Cardiac septum (tissue), 1 donor: ENCODE measurements at places on chromosomes 11 and 22.

GRCh38 chr11:35594680-35595079 is 23.6 kb upstream of the FJX1 start:
- no peak for DNase-seq

GRCh38 chr11:75301131-75301530 is 50.3 kb downstream of the ARRB1 start:
- DNase-seq: no peak

GRCh38 chr22:20805972-20806471 is 32.1 kb downstream of the SERPIND1 start:
- no peak for DNase-seq

- DNase-seq: no peak
Measured at GRCh38 chr11:110897035-110897434, 184.8 kb upstream of the ARHGAP20 start.

- DNase-seq: no peak
Measured at GRCh38 chr11:96314326-96315020, 28.5 kb downstream of the MAML2 start.

- no peak for DNase-seq
Measured at GRCh38 chr11:57095417-57095816, 86.3 kb upstream of the LRRC55 start.

DNA sequence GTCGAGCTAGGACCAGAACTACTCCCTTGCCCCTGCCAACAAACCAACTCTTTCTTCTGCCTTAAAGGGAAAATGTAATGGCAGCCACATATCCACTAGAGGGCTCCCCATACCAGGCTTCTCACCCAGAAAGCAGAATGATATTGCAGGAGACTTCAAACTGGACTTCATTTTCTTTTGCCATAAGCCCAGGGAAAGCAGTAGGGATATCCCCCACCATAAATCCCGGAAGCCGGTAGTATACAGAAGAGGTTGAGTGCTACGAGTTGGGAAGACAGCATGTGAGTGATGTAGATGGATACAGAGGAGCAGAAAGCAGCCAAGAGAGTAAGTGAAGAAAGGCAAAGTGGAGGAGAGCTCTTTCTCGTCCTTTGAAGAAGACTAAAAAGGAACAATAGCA is 12.1 kb downstream of the PLAAT5 start:
- no peak for DNase-seq

DNA sequence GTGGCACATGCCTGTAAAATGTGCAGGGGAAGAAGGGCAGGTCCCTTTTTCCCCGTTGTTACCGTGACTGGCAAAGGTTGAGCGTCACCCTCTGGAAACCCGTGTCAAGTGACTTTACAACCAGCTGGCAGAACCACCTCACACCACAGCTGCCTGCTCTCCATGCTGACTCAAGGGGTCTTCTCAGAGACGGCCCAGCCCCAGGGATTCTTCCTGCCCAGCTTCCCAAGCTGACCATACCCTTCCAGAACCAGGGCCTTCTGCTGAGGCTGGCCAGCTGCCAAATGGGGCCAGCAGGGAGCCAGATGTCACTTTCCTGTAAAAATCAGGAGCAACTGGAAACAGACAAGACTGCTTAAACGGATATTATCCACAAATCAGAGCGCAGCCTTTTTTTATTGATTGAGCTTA is 6.3 kb downstream of the PC start:
- DNase-seq: no peak

GRCh38 chr22:29115682-29116288 is 43.0 kb downstream of the KREMEN1 start:
- DNase-seq: no peak

DNA sequence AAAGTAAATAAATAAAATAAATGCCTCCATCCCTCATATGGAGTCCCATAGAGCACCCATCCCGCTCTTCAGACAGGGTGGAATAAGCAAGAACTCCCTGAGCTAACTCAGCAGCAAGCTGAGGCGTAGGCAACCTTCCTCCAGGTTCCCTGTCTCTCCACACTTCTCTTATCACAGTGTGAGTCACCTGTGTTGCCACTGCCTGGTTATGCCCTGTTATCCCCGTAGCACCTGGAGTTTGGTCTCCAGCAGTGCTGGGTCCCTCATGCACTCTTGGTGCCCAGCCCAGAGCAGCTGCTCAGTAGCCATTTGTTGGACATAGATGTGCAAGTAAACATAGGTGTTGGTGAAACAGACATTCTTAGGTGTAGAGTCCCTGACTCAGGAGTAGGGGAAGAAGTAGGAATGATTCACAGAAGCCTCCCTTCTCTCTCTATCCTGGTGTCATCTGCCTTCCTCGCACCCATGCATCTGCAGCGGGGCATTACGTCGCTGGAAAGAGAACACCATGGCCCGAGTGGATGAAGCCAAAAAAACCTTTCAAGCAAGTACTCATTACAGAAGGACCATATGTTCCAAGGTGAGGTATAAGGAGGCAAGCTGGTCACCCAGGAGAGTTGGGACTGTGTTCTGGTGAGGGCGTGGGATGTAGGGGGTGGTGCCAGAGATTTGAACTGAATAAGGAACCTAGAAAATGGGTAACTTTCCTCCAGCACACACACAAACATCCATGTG is 56.0 kb downstream of the PISD start:
- no peak for DNase-seq
